ENCODE measurements at places on chromosomes 13 and 19.

DNA sequence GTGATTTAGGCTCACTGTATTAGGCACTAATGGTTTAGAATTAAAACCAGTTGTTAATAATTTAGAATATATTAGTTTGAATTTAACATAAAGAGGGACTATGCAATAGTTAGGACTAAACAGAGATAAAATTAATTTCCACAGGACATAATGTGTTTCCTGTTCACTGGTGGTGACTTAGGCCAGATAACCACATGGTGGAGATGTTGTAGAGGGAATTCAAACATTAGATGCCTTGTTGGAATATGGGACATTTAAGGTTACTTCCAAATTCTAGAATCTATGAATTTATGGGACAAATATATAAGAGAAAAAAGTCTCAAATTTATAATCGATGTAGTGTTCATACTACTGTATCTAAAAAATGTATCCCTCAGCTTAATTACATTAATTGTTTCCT, 615.5 kb upstream of the KLHL1 start:
- no peak for DNase-seq

DNA sequence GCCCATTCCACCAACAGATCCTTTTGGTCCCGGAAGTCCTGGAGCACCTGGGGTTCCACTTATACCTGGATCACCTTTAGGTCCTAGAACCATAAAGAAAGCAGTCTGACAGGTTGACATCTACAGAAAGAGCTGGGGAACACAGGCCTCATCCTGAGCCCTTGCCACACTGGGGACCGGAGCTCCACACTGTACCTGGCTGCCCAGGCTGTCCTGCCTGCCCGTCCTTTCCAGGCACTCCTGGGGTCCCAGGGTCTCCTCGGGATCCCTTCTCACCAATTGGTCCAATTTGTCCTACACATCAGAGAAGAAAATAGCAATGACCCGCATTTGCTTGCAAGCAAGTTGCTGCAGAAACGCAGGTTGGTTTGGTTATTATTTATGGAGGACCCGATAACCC, 130.5 kb downstream of the COL4A1 start:
- no peak for DNase-seq

GRCh38 chr13:21341637-21342422, 117.3 kb downstream of the ZDHHC20 start:
- DNase-seq: no peak

- DNase-seq: peak; percentile 74
These were observed 347.4 kb downstream of the LIG4 start for GRCh38 chr13:107867701-107868661.

- DNase-seq: no peak
These were observed 92.2 kb downstream of the DCLK1 start for GRCh38 chr13:36038785-36039555.

DNA sequence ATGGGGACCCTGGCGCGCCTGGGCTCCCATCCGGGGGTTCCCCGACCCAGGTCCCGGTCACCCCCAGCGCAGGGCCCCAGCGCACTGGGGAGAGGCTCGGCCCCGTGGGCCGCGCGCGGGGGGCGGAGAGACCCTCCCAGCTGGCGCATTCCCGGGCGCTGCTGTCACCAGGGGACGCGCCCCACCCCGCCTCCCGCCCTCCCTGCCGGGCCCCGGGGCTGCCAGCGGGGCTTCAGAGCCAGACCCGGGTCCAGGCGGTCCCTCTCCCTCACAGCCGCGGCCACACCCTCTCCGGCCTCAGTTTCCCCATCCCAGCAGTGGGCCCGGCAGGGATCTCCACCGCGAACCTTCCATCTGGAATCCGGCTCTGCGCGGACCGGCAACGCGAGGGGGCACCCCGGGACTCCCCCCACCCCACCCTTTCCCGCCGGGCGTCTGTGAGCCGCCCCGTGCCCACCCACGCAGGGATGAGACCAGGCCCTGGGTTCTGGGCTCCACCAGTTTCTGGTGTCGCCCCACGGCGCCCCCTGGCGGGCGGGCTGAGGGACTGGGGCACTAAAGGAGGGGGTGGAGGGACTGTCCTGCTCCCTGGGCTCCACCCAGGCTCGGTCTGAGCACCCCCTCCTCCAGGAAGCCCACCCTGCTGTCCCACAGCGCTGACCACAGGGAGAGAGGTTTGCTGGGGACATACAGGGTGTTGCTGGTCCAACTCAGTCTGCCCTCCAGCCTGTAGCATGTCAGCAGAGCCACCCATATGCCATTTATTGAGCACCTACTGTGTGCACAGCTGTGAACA, 878 bp upstream of the ADAMTSL5 start:
- DNase-seq: peak; percentile 86

- peak; percentile 45 for DNase-seq
These were observed 85.3 kb upstream of the FRY start for GRCh38 chr13:31946091-31946770.

DNA sequence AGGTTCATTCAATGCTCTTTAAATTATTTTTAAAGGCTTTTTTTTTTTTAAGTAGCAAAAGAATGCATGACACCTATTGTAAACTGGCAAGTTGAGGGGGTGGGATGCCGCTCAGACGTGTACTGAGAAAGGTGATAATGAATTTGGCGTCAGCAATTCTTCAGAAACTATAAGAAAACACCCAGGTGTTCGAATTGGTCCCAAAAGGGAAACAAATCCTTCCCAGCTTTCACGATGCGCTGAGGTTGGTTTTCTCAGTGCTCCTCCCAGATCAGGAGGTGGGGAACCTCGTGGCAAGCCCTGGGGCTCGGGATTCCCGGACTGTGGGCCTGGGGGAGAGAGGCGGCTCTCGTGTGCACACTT, 543 bp upstream of the FAM124A start:
- DNase-seq: peak; percentile 26

GRCh38 chr13:113736258-113736731, 22.7 kb upstream of the TMEM255B start:
- no peak for DNase-seq

DNA sequence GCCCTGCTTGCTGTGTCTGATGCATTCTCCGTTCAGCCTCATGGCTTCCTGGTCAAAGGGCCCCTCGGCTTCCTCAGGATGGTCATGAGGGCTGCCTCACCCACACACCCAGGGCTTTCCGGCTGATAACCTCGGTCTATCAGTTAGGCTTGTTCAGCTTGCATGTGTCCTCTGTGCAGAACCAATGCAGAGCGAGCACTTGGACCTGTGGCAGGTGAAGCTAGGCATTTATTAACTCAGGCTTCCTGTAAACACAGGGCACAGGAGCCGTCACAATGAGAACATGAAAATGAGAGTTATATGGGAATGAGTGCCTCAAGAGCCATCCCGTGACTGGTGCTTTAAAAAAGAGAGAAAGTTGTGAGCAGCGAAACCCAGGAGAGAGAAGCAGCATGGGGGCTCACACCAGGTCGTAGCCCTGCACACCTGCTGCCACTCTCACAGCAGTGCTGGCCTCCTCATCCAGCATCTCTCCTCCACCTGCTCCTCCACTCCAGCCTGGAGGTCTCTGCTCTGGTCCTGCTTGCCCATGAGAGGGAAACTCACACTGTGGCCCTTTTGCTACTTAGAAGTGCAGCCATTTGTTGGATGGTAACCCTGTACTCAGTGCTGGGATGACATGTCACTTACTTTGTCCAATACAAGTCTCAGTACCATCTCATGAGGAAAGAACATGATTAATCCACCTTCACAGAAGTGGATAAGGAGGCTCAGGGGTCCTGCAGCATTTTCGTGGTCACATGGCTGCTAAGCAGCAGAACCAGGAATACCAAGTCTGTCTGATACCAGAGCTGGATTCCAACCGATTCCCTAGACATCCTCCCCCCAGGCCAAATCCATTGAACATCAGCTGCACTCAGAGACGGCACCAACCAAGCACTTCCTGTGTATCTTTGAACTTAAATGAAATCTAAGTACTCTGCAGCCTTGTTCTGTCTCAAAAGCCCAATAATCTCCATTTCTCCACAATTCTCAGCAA, 50.5 kb upstream of the IRS2 start:
- no peak for DNase-seq

DNA sequence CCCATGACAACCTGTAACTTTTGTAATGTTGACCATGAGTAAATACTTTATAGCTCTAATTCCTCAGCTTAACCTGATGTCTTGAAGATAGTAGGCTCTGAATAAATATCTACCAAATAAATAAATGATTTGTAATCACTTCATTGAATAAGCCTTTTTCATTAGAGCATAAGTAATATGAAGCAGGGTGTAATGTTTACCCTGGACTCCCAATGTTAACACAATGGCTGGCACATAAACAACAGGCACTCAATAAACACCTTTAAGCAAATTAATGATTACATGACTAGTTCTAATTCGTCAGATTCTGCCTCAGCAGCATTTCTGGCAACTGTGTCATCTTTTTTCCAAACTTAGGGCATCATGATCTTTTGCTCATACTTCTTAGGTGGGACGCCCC, 396.3 kb downstream of the LIG4 start:
- no peak for DNase-seq

DNA sequence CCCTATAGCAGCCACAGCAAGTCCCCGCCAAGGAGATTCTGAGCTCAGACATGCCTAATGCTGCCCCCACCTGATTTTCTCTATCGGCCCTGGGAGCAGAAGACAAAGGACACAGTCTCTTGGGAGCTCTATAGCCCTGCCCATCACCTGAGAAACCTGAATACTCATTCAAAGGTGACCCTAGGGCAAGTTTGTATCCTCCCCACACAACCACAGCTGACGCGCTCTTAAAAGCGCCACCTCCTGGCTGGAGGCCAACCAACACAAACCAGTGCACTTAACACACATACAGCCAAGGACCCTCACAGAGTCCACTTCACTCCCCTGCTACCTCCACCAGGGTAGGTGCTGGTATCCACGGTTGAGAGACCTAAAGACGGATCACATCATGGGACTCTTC, 8.8 kb upstream of the IGFL4 start:
- no peak for DNase-seq

- DNase-seq: no peak
These were observed 145.2 kb downstream of the RFC3 start for GRCh38 chr13:33963134-33963533.

DNA sequence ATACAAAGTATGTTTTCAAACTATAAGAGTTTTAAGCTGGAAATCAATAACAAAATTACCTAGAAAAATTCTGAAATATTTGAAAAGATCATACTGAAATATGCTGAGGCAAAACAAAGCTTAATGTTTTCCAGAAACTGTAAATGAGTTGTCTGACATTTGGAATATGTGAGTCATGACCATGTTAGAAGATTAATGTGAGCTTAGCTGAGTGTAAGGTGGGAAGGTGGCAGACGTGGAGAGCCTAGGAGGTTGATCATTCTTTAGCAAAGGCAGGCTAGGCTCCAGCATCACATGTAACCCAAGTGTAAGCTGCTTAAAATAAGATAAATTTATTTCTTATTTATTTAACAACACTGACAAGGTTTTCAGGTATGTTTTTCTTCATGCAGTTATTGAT, 2086.1 kb upstream of the PCDH20 start:
- DNase-seq: no peak

- peak; percentile 95 for DNase-seq
These were observed 1.9 kb downstream of the CNN2 start for GRCh38 chr19:1028062-1028926.

- DNase-seq: no peak
These were observed 9.8 kb downstream of the TSHZ3 start for GRCh38 chr19:31339411-31339810.

GRCh38 chr19:3537438-3538240, 1.3 kb upstream of the TEKTIP1 start:
- no peak for DNase-seq

DNA sequence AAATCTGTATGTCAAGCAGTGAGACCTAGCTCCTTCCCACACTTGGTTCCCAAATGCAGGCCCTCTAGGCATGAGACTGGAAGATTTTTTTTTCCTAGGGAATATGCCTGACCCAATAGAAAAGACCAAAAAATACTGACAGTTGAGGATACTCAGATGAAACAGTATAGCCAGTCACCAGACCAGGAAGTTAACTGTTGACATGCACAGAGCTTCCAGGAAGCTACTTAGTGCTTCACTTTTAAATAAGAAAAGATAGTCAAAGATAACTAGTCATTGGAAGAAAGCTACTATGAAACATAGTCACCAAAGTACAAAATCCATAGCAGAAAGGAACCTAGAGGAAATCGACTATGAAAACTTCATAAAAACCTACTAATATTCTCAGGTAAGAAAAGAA, 32.3 kb downstream of the BRCA2 start:
- no peak for DNase-seq

DNA sequence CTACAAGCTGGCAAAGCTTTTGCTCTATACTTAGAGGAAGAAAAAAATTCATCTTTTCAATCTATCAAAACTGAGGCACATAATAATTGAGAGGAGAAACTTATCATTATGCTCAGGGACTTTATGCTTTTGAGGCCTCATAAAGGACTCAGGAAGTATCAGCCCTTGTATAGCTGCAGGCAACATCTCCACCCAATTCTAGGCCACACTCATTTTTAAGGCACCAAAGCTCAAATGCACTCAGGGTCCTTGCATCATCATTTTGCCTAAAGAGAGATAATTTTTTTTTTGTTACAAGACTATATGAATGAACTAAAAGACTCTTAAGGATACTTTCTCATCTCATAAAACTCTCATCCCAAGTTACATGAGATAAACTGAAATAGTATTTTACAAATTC, 78.5 kb downstream of the PCDH9 start:
- DNase-seq: no peak

DNA sequence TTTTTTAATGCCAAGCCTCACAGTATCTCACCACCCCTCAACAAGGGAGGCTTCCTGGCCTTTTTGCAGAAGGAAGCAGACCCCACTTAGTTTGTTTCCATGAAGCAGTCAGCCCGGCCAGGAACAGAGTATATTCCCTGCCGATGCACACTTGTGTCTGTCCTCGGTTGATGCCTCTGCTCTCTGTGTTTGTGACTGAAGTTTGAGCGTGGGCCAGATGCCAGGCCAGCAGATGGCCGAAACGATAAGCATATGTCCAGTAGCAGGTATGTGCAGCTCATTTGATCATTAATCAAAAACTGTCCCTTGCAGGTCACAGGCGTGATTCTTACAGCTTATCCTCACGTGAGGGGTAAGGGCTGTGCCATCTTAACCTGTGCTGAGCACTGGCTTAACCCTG, 144.0 kb downstream of the IRS2 start:
- no peak for DNase-seq

DNA sequence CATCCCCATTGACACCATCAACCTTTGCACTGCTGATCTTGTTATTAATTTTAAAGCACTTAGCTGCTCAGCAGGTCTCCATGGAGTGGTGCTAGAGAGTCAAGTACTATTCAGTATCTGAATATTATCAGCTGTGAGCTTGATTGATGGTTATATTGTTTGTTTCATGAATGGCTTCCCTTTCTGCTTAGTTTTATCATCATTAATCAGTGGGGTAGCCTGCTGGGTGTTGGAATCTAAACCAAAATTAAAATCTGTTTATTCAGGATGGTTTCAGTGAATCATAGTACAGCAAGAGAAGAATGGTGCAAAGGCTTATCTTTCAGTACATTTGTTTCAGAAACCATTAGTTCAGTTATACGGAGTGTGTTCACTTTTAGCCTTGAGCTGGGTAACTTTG, 42.5 kb upstream of the SCEL start:
- DNase-seq: no peak

- peak; percentile 71 for DNase-seq
These were observed 97.7 kb upstream of the IPO5 start for GRCh38 chr13:97855570-97856303.
